ENCODE measurements at places on chromosomes 11 and 22. TPM values are rescaled to one million over a fixed set of nuclear protein-coding genes. Genes with fewer than 3 reads are reported as not detected.

GRCh38 chr11:122749005-122749687 is 89.2 kb upstream of the CRTAM start:
- DNase-seq = peak; percentile 61

GRCh38 chr22:30486661-30487115 is 14.9 kb upstream of the SEC14L3 start:
- no peak for DNase-seq

- no peak for DNase-seq
Observed at GRCh38 chr22:21829523-21829922, 37.9 kb downstream of the MAPK1 start.

DNA sequence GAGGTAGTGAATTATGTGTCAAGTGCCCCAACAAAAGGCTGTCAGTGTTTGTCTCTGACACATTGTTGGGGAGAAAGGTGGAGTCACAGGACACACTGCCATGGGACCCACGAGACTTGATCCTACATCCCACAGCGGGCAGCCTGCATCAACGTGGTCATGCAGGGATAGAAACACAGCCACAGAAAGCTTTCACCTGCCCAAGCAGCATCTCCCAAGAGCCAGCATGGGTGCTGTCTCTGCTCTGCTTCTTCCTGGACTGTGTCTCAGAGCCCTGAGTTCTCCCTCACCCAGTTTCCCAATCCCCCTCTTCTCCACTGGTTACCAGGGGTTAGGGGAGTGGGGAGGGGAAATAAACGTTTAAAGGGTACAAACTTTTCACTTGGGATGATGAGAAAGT is 97.2 kb downstream of the VPREB1 start:
- no peak for DNase-seq

The MPZL2 gene
- 9.2 TPM for total RNA-seq

The TRIM6 gene
- 2.2 TPM for total RNA-seq

The BATF2 gene
- 1.6 TPM for total RNA-seq

DNA sequence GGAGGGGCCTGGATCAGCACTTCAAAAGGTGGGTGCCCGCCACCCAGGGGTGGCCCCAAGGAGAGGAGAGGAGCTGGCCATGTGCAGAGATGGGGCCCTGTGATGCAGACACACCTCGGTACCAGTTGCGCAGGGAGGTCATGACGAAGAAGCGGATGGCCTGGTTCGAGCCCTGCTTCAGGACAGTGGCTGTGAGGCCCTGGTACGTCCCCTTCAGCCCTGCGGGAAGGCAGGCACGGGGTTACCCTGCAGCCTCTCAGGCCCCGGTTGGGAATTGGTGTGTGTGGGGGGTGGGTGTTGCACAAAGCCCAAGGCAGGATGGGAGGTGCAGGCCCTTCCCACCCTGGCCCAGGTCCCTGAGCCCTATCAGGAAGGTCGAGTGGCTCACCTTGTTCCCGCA is 1.8 kb downstream of the SLC25A1 start:
- DNase-seq = no peak

DNA sequence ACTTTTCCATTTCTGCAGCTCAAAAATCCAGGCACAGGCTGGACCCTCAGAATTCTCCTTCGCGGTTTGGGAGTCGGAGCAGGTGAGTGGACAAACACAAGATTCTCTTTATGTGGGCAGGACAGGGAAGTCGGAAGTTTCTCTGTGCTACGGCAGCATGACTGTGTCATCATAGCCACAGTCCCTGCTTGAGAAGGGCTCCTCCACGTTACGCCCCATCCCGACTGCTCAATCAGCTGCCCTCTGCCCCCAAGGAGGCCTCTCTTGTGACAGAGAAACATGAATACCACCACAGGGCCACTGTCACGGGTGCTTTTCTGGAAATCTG is 89.0 kb upstream of the SHISAL1 start:
- DNase-seq = no peak

The MS4A5 gene
- not detected for total RNA-seq

GRCh38 chr11:86671531-86672006 is 847 bp downstream of the ME3 start:
- DNase-seq = peak; percentile 83

DNA sequence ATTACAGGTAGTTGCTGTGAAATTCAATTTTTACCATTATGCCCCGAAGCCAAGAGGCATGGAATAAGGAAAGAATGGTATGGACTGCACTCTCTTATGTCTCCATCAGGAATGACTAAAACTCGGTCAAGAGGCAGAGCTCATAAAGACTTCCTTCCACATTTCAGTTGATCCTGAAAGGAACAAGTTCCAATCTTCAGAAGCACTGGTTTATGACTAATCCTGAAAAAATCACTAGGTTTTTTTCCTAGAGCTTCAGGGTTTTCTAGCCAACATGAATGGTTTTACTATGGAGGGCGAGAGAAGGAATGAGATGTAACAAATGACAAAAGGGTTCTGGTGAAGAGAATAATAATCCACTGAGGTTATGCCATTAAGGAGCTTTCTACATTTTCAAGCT is 832.2 kb downstream of the NTM start:
- DNase-seq = no peak

The CRYBB3 gene
- total RNA-seq = not detected

- DNase-seq = no peak
Observed at GRCh38 chr11:85977751-85978160, 91.1 kb downstream of the PICALM start.

The KRTAP5-8 gene
- total RNA-seq = not detected

DNA sequence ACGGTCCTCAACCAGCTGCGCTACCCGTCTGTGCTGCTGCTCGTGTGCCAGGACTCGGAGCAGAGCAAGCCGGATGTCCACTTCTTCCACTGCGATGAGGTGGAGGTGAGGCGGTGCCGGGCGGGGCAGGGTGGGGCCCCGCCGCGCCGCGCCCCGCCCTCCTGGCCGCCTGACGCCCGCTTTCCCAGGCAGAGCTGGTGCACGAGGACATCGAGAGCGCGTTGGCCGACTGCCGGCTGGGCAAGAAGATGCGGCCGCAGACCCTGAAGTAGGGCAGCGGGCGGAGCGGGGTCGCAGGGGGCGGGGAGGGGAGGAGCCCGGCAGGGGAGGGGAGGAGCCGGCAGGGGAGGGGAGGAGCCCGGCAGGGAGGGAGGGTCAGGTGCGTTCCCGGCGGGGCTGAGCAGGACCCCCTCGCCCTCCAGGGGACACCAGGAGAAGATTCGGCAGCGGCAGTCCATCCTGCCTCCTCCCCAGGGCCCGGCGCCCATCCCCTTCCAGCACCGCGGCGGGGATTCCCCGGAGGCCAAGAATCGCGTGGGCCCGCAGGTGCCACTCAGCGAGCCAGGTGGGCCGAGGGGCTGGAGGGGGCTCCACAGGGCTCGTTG is 14.7 kb downstream of the EPS8L2 start:
- DNase-seq = peak; percentile 48

The MS4A6E gene
- total RNA-seq = not detected

DNA sequence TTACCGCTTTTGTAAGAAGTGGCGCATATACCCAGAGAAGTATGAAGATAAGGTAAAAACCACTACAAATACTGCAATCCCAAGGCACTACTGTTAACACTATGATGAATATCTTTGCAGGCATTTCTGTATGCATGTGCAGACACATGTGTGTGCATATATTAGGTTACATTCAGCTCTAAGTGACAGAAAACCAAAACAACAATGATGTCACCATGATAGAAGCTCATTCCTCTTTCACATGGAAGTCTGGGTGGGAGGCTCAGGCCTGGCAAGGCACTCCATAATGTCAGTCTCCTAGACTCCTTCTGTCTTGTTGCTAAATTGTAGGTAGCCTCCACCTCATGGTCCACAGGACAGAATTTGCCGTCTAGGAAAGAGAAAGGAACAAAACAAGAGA is 63.0 kb upstream of the SLC6A5 start:
- DNase-seq = no peak

The UBQLN3 gene
- total RNA-seq = not detected
